HTR-8/SVneo (cell line): ENCODE measurements at places on chromosomes 3 and 15.
A peak's percentile ranks its signal among the peaks of the same experiment; 100 is the strongest.

DNA sequence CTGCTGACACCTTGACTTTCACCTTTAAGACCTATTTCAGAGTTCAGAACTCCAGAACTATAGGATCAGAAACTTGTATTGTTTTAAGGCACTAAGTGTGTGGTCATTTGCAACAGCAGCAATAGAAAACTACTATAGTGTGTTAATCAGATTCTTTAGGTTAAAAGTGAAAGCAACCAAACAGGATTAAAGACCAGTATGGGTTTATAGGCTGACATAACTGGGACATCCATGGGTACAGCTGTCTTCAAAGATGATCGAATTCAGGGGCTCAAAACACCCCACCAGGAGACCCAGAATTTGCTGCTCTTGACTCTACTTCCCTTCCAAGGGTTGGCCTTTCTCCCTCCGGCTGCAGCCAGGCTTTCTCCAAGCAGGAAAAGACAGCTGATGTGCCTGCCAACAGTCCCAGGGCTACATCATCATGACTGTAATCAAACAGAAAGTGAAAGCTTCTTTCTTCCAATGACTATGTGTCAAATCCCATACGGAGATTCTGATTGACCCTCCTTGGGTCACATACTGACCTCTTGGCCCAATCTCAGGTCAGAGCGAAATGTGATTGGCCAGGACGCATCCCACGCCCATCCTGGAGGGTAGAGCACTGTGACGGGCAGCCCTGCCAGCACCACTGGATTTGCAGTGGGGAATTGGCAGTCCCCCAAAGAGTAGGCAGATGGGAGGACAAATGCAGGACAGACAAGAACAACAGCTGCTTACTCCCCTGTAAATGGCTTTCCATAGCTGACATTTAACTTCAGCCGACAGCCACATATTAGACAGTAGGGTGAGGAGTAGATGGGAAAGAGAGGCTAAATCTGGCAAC, 51.4 kb upstream of the RNF7 start:
- DNase-seq, result peak; percentile 62

DNA sequence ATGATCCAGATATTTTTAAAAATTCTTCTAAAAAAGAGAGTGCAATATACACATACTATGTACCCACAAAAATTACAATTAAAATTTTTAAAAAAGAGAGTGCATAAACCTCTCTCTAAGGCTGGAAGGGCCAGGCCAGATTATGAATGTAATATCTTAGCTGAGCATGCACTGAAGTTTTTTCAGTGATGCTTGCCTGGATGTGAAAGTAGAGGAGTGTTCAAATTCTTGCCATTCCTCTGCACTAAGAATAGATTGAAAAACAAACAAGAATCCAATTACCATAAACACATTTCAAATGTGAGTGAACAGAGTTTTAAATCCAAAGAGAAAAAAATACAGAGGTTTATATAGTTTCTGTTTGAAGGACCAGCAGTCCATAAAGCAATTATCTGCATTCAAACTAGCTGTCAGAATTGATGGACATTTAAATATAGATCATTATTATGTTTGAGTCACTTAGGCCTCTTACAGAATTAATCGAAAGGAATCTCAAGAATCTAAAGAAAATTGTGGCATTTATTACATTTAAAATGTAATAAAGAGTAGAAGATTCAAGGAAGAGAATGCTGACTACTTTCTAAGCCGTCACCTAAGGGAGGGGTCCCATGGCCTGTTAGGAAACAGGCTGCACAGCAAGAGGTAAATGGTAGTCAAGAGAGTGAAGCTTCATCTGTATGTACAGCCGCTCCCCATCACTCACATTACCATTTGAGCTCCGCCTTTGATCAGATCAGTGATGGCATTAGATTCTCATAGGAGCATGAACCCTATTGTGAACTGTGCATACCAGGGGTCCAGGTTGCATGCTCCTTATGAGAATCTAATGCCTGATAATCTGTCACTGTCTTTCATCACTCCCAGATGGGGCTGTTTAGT, 159.3 kb upstream of the MDFIC2 start:
- no peak for DNase-seq

GRCh38 chr15:62278534-62278933, 113.4 kb upstream of the C2CD4B start:
- DNase-seq, result no peak

DNA sequence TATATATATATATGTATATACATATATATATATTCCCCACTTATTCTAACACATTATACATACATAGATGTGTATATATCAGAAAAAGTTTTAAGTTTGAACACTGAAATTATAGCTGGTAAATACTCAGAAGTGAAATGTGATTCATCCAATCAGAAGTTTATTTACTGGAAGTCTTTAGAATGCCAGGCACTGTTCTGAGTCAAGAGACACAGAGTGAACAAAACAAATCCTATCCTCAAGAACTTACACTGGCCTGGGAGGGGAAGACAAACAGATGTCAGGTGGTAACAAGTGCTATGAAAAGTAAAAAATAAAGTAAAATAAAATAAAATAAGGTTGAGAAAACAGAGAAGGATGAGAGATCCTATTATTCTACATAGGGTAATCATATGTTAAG, 13.4 kb downstream of the DHX36 start:
- DNase-seq, result no peak

GRCh38 chr15:101178931-101179330, 72.9 kb downstream of the CHSY1 start:
- no peak for DNase-seq

DNA sequence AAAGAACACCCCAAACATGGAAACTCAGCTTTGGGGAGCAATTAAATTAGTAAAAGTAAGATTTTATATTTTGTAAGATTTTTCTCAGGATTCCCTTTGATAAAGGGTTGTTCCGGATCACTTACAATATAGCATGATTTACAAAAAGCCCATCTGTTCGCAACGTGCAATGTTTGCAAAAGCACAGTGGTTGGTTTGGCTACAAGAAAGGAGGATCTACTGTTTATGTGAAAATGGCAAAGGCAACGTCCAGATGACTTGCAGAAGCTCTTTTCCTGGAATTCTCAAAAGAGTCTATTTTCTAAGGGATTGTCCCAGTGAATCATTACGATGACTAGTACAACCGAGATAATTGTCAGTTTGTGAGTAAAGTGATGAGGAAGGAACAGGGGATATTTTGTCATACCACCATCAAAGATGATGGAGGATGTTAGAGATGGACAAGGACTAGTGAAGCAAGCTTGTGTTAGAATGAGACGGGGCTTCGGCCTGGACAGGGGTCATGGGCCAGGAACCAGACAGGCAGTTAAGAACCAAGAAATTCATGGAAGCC, 71.6 kb downstream of the CRYGS start:
- DNase-seq, result no peak
